ENCODE measurements at places on chromosomes 12 and 14.

DNA sequence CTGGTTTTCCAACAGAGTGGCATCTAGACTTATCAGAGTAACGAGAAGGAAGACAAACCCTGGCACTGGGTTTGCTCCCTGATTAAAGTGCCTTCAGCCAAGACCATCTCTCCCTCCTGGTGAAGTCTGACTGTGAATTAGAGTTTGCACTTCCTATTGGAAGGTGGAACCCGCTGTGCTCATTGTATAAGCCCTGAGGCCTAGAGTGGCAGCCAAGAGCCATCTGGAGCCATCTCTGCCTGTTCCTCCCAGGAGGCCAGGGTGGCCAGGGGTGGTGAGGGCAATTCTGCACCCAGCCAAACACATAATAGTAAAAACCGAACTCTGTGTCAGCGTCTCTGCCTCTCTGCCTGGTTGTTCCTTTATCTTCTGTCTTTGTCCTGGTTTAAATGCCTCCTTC is 25.0 kb downstream of the MFAP5 start:
- DNase-seq: no peak

DNA sequence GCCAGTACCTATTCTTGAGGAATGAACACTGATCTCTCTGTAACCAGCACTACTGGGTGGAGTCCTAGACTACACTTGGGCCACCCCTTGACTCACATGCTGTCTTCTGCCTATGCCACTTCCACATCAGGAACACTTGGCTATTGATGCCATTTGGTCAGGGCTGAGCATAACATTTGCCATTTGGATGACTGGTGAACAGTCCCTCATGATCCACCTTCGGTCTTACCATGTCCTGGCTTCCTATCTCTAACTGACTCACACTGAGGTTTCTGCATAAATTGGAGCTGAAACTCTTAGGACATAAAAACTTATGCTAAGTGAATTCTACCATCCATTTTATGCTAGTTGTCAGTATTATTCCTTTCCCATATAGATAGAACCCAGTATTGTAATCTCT is 91.7 kb upstream of the PELI2 start:
- no peak for DNase-seq

GRCh38 chr12:85385406-85385805 is 105.4 kb downstream of the ALX1 start:
- no peak for DNase-seq

DNA sequence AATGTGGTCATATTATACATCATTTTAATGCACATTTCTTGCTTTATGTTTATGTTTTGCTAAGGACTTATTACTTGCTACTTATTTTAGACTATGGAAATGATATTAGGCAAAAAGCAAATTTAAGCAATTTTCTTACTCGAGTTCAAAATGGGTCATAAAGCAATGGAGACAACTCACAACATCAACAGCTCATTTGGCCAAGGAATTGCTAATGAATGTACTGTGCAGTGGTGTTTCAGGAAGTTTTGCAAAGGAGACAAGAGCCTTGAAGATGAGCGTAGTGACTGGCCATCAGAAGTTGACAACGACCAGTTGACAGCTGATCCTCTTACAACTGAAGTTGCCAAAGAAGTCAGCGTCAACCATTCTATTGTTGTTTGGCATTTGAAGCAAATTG is 831.8 kb upstream of the SEL1L start:
- DNase-seq: no peak

DNA sequence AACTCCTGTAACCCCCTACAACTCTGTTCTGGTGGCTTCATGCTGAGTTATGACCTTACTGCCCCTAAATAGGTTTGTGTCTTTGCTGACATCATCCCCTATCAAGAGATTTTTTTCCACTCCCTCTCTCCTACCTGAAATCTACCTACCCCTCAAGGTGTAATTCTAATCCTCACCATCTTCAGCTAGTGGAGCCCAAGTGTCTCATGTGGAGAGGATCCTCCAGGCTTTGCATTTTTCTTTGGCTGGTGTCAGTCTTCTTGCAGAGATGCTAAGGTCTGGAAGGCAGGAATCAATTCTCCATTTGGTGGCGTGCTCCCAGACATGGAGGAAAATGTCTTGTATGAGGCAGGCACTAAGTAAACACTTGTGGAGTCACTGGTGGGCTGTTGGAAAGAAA is 74.8 kb upstream of the PRMT8 start:
- no peak for DNase-seq

DNA sequence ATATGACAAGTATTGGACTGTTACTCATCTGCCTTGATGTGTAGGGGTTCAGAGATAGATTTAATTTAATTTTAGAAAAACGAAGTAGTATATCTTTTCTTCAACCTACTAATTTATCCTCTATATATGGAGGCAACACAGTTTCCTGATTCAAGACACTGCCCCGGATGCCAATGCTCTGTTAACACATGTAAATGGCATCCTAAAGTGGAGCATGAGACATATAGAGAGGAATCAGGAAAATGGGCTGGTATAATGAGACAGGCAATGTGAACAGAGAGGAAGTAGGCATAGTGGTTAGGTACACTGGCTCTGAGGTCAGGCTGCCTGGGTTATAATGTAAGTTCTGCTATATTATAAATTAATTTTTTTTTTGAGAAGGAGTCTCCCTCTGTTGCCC is 85.6 kb downstream of the OTOGL start:
- no peak for DNase-seq

DNA sequence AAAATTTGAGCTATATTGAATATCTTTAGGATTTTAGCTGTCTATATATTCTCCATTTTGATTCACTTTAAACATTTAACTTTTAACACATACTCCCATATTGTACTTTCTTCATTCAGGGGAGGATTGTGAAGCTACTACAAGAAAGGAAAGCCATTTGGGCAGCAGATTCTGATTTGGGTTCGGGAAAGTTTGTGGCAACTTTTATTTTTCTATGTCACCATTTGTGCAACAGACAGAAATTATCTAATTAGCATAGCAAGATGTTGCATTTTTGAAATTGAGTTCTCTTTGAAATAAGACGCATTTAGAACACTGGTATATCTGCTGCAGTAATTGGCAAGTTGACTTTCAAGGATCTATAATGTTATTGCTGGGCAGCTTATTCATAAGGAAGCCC is 134.3 kb downstream of the KICS2 start:
- DNase-seq: no peak

- peak; percentile 27 for DNase-seq
Measured at GRCh38 chr12:79691511-79692248, 916 bp upstream of the PAWR start.

GRCh38 chr12:10358131-10358530 is 31.7 kb downstream of the KLRK1 start:
- DNase-seq: no peak

- no peak for DNase-seq
Measured at GRCh38 chr14:35985474-35986218, 159.5 kb downstream of the BRMS1L start.

- DNase-seq: no peak
Measured at GRCh38 chr12:57781801-57782200, 786 bp upstream of the TSFM start.

- peak; percentile 35 for DNase-seq
Measured at GRCh38 chr14:34355584-34356263, 106.3 kb downstream of the SPTSSA start.

DNA sequence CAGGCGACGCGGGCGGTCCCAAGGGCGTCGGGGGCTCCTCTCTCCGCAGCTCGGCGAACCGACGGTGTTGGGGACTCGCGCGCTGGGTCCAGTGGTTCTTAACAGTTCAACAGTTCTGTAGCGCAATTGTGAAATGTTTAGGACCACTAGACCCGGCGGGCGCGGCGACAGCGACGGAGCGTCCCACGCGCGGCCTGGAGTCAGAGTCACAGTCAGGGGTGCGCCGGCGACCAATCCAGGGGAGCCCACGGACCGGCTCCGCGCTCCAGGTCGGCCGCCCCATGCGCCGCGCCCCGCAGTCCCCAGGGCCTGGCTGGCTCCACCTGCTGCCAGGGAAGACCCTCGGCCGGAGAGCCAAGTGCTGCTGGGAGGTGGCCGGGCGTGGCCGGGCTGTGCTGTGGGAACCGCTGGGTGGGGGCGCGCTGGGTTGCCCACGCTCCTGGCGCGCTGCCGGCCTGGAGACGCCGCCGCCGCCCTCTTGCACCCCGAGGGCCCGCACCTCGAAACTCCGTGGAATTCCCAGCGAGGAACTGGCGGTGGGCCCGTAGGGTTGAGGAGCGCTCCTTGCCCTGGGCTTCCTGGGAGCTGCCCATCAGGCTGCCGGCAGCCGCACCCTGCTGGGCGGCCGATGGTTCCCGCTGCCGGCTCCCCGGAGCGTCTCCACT is 20.9 kb upstream of the KIF26A start:
- DNase-seq: no peak

DNA sequence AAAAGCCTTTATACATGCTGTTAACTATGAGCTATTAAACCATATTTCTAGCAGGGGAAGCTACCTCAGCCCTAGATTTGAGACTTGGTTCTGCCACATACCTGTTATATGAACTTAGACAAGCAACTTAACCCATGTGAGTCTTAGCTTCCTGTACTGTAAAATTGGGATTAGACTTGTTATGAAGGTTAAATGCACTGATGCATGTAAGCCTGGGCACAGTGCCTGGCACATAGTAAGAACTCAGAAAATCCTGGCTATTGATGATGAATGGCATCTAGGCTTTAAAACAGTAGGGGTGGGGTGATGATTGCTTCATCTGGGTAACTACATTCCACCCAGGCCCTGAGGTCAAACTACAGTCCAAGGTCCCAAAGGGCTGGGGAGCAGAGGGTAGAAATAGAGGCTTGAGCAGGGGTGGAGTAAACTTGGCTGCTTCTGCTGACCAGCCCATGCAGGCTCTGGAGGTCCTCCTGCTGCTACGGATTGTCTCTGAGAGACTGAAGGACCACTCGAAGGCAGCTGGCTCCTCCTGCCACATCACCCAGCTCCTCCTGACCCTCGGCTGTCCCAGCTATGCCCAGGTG is 11.3 kb downstream of the ESPL1 start:
- no peak for DNase-seq

- DNase-seq: no peak
Measured at GRCh38 chr14:24427537-24428508, 1.6 kb downstream of the CBLN3 start.

DNA sequence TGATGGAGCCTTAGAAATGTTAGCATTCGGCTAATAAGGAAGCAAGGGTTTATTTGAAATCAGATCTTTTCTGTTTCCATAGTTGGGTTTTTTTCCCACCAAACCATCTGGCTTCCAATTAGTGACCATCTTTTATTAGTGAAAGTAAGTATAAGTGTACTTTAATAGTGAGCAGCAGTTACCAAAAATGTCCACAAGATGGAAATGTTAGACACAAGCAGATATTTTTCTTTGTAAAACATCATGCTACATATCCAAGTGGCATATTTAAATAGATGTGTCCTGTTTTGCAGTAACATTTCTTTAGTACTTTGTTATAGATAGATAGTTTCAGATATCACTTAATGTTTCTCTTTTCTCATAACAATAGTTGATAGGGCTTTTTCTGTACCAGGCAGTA is 28.8 kb downstream of the YEATS4 start:
- peak; percentile 65 for DNase-seq

- DNase-seq: peak; percentile 71
Measured at GRCh38 chr14:99415496-99416281, 65.0 kb downstream of the SETD3 start.

GRCh38 chr14:69617796-69618195 is 6.4 kb downstream of the SUSD6 start:
- no peak for DNase-seq

DNA sequence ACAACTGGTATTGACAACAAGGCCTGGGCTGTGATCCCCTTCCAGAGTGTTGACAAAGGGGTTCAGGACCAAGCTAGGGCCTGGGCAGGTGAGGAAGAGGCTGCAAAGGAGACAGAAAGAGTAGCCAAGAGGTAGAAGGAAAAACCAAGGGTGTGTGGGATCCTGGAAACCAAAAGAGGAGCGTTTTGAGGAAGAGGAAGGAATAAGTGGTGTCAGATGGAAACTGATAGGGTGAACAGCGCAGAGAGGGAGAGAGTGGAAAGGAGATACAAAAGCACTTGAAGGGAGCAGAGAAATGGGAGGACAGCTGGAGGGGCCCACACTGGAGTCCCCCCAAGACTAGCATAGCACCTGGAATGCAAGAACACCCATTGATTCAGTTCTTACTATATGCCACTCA is 8.3 kb upstream of the HVCN1 start:
- no peak for DNase-seq

GRCh38 chr14:31902002-31902401 is 175.1 kb upstream of the ARHGAP5 start:
- DNase-seq: no peak

GRCh38 chr14:89702073-89702875 is 252.3 kb downstream of the EFCAB11 start:
- DNase-seq: peak; percentile 68

DNA sequence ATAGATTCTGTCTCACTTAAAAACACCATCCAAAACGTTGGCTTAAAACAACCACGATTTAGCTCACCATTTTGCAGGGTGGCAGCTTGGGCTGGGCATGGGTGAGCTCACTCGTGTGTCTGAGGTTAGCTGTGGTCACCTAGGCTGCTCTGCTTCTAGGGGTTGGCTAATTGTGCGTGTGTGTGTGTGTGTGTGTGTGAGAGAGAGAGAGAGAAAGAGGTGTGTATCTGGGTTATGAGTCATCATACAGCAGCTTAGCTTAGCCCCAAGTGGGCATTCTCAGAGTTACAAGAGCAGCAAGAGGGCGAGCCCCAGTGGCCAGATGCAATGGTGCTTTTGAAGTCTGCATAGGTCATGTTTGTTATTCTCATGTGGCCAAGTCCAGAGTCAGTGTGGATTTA is 6.0 kb downstream of the FBXW8 start:
- peak; percentile 88 for DNase-seq

- DNase-seq: no peak
Measured at GRCh38 chr12:119990382-119990874, 1.4 kb downstream of the BICDL1 start.

DNA sequence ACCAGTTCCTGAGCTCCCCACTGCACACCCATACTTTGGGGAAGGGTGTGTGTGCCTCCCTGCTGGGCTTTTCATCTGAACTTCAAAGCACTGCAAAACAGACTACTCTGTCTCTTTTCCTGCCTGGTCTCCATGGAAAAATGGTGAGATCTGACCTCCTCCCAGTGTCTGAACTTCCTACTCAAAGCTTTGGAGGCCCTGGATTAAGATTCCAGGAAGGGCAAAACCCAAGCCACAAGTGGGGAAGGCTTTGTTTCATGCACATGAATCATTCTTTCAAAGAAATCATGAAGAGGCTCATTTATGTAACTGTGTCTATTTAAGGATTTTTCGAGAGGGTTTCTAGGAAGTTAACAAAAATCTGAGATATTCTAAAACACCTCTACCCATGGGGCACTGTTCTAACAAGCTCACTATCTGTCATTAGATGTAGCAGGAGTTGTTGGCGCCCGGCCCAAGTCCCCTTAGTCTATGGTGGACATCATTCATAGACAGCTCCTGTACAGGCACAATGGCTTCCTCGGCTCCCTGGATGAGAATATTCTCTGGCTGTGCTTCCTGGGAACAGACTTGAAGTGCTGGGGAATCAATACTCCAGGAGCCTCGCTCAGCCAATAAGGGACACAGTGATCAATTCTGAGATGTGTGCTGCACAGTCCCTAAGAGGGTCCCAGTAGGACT is 224.0 kb downstream of the KTN1 start:
- no peak for DNase-seq

- DNase-seq: no peak
Measured at GRCh38 chr12:130214686-130215395, 52.6 kb downstream of the FZD10 start.

GRCh38 chr14:76836029-76836630 is 9.9 kb downstream of the LRRC74A start:
- no peak for DNase-seq

GRCh38 chr14:63269561-63270225 is 49.0 kb downstream of the GPHB5 start:
- no peak for DNase-seq

Data from HCEC 1CT (cell line).